Cortex of kidney (tissue), 1 donor: ENCODE measurements at places on chromosomes 13 and 19.

DNA sequence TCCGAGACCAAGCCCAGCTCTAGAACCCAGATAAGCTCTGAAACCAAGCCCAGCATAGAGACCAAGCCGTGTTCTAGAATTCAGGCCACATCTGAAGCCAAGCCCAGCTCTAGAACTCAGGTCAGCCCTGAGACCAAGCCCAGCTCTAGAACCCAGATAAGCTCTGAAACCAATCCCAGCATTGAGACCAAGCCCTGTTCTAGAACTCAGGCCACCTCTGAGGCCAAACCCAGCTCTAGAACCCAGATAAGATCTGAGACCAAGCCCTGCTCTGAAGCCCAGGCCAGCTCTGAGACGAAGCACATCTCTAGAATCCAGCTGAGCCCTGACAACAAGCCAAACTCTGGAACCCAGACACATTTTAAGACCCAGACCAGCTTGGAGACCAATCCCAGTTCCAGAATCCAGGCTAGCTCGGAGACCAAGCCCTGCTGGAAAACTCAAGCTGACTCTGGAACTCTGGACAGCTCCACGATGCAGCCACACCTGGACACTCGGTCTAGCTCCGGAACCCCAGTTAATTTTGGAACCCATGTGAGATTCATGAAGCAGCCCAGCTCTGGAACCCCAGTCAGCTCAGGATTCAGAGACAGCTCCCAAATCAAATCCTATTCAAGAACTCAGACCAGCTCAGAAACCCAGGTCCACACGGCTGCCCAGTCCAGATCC lies 5.8 kb downstream of the GIPC3 start:
- no peak for DNase-seq

- no peak for DNase-seq
Measured at GRCh38 chr19:1109032-1109551, 5.3 kb downstream of the GPX4 start.

- no peak for DNase-seq
Measured at GRCh38 chr13:97522243-97522642, 88.3 kb downstream of the RAP2A start.

GRCh38 chr19:14761607-14762006 lies 16.8 kb downstream of the ADGRE2 start:
- DNase-seq, result no peak
